ENCODE measurements at places on chromosomes 5 and 9.

DNA sequence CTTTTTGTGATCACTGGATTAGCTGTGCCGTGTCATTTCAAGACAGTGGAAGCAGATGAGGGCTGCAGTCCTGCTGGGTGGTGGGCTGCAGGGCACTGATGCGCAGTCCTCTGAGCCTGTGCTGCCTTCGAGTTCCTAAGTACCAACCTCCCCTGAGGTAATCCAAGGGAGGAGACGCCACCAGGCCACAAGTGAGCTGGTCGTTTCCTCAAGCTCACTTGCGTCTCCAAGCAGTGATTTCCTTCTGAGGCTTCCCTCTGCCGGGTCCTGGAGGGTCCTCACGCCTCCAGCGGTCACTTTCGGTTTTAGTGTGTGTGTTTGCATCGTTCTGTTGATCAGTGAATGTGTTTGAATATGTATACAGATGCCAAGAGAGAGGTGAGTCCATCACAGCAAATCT lies 115.7 kb downstream of the TRIO start:
- DNase-seq = no peak

DNA sequence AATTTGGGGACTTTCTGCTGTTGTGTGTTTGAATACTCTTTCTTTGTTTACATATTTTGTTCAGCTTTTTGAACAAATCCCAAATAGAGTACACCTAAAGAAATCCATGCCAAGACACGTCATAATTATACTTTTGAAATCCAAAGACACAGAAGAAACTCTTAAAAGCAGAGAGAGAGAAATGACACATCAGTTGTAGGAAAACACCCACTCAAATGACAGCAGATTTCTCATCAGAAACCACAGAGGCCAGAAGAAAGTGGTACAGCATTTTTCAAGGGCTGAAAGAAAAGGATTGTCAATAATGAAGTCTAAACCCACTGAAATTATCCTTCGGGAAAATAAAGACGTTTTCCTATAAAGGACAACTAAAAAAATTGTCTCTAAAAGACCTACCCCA lies 378.6 kb downstream of the GADD45G start:
- DNase-seq = no peak

DNA sequence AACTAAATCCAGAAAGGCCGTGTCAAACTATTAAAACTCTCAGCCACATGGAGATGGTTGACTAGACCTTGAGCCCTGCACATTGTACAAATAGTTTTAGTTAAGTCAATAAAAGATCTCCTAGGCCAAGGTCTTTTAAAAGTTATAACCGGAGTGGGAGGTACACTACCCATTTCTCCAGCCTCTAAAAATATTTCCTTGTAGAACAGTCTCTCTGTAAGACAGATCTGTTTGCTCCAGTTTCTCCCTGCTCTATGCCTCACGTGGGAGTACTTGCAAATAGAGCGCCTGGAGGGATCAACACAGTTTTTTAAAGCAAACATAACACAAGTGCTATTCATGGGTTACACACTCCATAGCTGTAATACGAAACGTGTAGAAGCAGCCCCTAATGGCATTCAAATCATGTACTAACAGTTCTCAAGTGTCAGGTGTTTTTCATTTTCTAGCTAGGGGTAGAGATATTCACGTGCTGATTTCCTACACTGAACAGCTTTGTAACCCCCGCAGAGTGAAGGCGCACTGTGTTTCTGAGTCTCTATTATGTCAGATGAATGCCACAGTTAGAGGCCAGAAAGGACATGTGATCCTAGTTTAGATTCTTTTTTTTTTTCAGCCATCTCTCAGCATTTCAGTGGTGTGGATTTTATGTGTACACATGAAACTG lies 703.4 kb upstream of the GRAMD2B start:
- no peak for DNase-seq

DNA sequence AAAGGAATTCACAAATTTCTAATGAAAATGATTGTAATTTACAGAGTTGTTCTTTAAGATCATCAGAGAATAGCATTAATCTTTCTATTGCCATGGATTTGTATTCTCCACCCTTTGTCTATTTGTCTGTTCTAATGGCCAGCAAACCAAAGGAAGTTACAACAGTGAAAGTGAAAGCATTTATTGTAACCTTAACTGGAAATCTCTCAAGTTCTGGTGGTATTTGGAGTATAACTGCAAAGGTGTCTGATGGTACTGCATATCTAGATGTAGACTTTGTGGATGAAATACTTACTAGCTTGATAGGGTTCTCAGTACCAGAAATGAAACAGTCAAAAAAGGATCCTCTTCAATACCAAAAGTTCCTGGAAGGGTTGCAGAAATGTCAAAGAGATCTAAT lies 21.7 kb downstream of the RMI1 start:
- no peak for DNase-seq

DNA sequence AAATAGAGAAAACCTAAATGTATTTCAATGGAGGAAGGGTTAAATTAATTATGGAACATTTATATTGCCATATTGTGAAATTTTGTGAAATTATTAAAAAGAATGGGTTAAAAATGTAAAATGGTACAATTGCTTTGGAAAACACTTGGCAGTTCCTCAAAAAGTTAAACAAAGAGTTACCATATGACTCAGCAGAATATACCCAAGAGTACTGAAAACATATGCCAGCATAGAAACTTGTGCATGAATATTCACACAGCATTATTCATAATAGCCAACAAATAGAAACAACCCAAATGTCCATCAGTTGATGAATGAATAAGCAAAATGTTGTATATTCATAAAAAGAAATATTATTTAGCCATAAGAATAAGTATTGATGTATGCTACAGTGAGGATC lies 181.0 kb upstream of the MAST4 start:
- DNase-seq = no peak

GRCh38 chr5:175321927-175322532 lies 122.0 kb downstream of the DRD1 start:
- DNase-seq = no peak

GRCh38 chr9:32723789-32724325 lies 59.5 kb upstream of the TMEM215 start:
- DNase-seq = no peak

- DNase-seq = peak; percentile 87
These were observed 472 bp downstream of the FBXO4 start for GRCh38 chr5:41925555-41925951.

- DNase-seq = no peak
These were observed 15.8 kb downstream of the PSMB7 start for GRCh38 chr9:124399323-124399967.
